Stimulated activated CD4-positive, alpha-beta T cell treated with anti-CD3 and anti-CD28 coated beads, Interleukin-4, amount 100 ng/mL, for 1 hour (primary cell): ENCODE measurements at places on chromosomes 1 and 21.

DNA sequence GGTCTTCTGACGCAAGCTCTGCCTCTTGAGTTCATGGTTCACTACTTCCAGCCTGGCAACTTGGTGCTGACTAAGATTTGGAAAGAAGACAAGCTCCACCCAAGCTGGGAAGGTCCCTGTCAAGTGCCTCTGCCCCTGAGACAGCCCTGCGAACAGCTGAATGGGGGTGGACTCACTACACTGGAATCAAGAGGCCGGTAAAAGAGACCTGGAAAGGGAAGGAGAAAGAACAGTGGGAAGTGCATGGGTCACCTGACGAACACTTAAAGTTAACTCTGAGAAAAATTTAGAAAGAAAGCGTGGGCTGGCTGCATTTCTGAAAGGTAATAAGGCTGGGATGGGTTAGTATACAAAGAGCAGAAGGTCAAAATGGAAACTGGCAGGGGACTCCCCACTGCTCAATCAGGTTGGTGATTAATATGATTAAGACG, 26.1 kb upstream of the ZNF496 start:
- no peak for DNase-seq

DNA sequence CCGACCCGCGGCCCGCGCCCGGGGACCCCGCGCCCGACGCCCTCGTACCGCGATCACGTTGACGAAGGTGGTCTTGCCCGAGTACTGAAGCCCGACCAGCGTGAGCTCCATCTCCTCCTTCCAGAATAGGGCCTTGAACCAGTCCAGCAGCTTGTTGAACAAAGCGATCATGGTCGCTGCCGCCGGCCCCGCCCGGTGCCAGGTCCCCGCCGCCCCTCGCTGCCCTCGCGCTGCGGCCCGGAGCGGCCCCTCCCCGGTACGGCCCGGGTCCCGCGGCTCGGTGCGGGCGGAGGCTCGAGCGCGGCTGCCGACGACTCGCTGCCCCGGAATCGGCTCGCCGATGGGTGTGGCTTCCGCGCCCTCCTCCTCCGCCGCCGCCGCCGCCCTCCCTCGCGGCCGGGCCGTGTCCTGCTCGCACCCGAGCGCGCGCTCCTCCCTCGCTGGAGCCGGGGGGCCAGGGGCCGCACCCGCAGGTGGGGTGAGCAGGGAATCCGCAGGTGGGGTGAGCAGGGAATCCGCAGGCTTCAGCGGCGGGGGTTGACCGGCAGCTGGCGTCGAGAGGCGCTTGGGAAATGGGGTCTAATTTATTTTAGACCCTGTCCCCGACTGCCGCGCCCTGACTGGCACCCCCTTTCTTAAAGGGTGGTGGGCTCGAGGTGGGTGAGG, at the start of gene ARL8A:
TSS of gene ARL8A (minus strand) at position 336 of the 666 bp plus-strand sequence. CDS start at position 171, 165 bp downstream.
- peak; percentile 77 for DNase-seq

DNA sequence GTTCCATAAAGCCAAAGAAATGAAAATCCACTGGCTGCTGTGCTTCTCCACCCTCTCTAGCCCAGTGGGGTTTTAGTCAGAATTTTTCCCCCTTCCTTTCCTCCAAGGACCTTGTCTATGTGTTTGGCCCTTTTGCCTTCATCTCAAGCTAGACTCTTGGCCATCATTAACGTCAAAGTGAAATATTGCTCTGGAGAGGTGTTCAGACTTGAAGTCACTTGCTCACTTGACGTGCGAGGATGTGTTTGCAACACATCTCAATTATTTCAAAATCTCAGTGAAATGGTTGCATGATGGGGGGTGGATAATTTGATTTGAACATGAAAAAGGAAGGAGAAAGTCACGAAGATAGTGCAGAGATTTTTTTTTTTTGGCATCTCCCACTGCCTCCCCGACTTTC, 13.6 kb downstream of the EVA1C start:
- DNase-seq: no peak

DNA sequence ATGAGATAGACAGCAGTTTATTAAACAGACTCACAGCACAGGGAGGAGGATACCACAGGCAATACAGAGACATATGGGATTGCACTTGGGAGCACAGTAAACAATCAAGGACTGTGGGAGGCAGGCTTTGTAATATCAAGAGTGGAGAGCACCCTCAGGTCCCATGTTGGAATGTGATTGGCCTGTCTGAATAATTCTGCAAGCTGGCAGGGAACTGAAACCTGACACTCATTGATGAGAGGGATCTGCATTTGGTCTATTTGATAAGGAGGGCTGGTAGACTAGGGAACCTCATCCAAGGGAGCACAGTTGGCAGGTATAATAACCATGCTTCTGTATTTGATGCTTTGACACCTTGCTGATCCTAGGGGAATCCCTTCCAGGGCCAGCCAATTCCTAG, 69.9 kb upstream of the PRMT6 start:
- DNase-seq: no peak

GRCh38 chr1:2322581-2323211, 68.7 kb downstream of the MORN1 start:
- no peak for DNase-seq

DNA sequence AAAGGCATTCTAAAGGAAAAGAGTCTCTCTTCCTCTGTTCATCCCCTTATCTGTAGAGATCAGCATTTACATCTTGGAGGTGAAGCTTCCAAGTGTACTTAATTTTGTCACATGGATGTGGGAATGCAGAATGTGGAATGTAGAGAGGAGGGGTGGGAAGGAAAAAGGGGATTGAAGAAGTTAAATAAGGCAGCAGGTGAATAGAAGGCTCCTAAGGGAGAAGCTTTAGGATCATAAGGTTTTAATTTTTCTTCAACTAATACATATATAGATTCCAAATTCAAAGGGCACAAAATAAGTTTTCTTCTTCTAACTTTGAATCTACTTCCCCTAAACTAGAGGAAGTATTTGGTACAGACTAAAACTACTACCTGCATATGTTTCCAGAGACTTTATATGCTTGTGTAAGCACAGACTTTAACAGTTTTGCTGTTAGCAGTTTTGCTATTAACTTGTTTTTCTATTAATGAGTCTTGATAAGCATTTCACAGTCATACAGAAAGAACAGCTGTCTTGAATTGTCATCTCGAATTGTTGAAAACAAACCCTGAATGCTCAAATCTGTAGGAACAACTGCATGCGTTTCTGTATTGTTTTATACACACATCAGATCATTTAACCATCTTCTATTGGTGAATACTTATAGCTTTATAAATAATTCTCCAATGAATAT, 12.7 kb downstream of the TENT5C start:
- DNase-seq: no peak
